Cerebellum (tissue), 4 donors: ENCODE measurements at places on chromosomes 7 and 10. TPM values are rescaled to one million over a fixed set of nuclear protein-coding genes. Genes with fewer than 3 reads are reported as not detected.
A peak's percentile ranks its signal among the peaks of the same experiment; 100 is the strongest.

Gene COL13A1
- 8.3 TPM for total RNA-seq

Gene ENKUR
- 6.4 TPM for total RNA-seq

- DNase-seq, result no peak
Measured at GRCh38 chr7:140084972-140085371, 22.2 kb upstream of the PARP12 start.

- peak; percentile 91 for DNase-seq
Measured at GRCh38 chr10:788796-789748, 99.6 kb upstream of the DIP2C start.

- no peak for DNase-seq
Measured at GRCh38 chr10:55091691-55092328, 290.8 kb upstream of the PCDH15 start.

- no peak for DNase-seq
Measured at GRCh38 chr10:79377557-79378382, 30.5 kb downstream of the PPIF start.

DNA sequence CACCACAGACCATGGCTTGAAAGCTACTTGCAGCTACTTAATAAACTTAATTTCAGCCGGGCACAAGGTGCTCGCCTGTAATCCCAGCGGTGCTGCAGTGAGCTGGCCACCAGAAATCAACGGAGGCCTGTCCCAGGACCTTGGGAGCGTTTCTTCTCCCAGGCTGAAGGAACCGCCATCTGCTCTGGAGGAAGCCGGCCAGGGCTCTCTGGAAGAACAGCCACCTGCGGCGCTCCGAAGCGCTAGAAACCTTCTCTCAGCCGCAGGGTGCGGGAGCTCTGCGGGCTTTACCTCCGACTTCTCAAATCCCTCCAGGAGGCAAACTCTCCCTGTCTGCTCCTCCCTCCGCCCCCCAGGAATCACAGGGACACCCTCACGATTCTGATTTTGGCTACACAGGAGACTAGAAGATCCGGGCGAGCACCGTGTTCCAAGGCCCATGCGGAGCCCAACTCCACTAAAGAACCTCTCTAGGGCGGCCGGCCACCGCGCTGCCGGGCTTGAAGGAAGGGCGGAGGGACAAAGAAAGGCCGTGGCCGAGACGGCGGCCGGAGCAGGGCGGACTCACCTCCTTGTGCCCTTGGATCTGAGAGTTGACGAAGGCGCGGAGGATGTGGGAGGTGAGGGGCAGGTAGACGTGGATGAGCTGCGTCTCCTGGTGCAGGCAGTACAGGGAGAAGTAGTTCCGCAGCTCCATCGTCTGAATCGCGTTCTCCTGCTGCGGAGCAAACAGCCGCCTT, 14.4 kb downstream of the NUDT1 start:
- peak; percentile 52 for DNase-seq
